ENCODE measurements at places on chromosomes 1 and 21.

- no peak for DNase-seq
Measured at GRCh38 chr1:82947278-82947677, 1051.7 kb downstream of the TTLL7 start.

- DNase-seq: no peak
Measured at GRCh38 chr1:117760069-117760468, 154.2 kb downstream of the TENT5C start.

- no peak for DNase-seq
Measured at GRCh38 chr1:10775763-10776162, 20.7 kb downstream of the CASZ1 start.

DNA sequence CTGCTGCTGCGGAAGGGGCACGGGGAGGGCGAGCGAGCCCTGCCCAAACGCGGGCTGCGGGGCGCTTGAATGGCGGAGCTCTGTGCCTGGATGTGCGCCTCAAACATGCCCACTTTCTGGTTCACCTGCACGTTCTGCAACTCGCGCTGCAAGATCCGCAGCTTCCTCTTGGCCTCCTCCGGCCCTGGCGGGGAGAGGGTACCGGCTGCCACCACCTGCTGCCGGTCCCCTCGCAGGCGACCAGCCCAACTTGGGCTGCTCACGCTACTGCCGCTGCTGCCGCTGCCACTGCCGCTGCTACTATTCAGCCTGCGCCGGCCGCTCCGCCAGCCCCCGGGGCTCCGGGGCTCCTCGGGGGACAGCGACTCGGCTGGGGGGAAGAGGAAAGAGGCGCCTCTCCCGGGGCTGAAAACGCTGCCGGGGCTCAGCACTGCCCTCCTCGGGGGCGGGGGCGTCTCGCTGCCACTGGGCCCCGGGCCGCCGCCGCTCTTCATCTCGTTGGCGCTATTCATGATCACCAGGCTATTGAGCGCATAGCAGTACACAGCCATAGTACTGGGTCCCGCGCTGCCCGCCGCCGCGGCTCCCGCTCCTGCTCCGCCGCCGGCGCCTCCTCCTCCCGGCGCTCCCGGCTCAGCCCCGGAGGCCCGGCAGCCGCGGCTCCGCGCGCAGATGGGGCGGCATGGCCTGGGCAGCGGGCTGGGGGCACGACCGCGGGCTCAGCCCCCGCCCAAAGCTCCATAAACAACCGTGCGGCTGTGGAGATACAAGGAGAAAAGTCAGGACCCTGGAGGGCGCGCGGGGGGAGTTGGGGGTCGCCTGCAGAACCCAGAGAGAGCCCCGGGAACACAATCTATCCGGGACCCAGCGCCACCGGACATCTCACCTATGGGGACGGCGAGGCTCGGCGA lies 1.9 kb downstream of the ITPKB start:
- DNase-seq: no peak

GRCh38 chr21:44657635-44658540 lies at the start of gene KRTAP12-3:
TSS of gene KRTAP12-3 (plus strand) at chr21:44657932. CDS start at chr21:44657980, 48 bp downstream.
- no peak for DNase-seq

GRCh38 chr1:218705911-218706893 lies 361.1 kb downstream of the TGFB2 start:
- no peak for DNase-seq

DNA sequence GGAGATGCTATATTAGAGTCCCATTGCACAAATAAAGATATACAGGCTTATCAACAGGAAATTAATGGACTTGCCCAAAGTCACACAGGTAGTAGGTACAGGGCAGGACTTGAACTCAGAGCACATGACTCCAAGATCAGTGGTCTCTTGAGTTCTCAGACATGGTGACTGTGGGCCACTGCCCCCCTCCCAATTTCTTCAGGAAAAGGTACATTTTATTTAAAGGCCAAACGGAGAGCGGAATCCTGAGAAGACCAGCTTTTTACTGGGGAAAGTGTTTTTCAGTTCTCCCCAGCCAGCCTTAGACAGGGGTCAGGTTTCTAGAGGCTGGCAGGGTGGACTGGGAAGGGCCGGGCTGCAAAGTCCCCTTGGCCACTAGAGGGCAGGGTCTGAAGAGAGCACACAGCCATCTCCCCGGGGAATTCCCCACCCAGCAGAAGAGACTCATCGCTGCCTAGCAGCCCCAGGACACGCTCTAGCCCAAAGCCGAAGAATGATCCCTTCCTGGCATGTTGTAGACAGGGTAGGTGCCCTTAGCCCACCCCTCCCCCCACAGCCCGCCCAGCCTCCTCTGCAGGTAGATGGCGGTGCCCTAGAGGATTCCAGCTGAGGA lies 29.7 kb downstream of the ACP6 start:
- peak; percentile 53 for DNase-seq

- DNase-seq: no peak
Measured at GRCh38 chr1:67647814-67648358, 37.1 kb upstream of the GADD45A start.

DNA sequence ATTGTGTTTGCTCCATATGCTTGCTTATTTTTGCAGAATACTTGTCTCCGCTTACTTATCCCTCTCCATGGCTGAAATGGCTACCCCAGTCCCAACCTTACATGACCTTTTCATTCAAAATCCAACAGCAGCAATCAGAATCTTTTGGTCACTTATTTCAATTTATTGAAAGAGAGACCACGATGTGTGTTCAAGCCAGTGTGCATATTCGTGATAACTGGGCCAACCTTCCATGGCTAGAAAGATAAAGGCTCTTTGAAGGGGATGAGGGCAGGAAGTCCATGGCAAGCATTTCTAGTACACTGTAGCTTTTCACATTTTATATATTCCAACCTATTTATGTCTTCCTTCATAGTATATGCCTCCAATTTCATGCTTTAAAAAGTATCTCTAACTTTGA lies 23.1 kb downstream of the HSD11B1 start:
- no peak for DNase-seq

DNA sequence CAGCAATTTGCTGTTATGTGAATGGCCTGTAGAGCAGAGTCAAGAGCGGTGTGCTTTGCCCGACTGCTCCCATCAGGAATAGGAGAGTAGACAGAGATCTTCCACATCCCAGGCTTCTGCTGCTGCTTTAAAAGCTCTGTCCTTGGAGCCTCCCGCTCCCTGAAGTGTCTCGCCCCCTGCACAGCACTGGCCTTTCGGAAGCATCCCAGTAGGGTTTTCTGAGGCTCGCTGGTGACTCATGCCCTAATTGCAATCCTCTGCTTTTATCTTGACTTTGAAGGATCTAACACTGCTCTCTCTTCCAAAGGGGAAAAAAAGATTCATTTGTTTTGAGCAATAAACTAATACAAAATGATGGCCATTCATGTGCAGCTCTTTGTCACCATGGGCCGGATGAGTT lies 13.3 kb upstream of the CD101 start:
- no peak for DNase-seq

GRCh38 chr1:246724731-246725095 lies 504 bp downstream of the SCCPDH start:
- no peak for DNase-seq

- no peak for DNase-seq
Measured at GRCh38 chr1:167529829-167530474, 11.6 kb upstream of the CD247 start.

DNA sequence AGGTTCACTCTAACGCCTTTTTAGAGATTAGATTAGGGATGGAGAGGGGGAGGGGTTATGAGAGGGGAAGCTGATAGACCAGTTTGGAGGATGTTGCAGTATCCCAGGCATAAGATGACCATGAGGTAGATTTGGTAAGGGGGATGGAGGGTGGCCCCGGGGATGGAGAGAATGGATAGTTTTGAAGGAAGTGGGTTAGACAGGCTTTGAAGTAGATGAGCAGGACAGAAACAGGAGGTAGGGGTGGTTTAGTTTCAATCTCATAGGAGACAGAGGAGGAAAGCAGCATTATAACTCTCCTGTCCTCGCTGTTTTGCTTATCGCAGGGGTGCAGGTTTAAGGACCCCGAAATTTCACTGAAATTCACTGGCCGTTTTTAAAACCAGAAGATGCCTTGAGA lies 11.8 kb downstream of the UBIAD1 start:
- DNase-seq: no peak

GRCh38 chr1:29601021-29601420 lies 364.7 kb downstream of the PTPRU start:
- DNase-seq: no peak

GRCh38 chr1:47683401-47683800 lies 245.6 kb downstream of the FOXD2 start:
- DNase-seq: no peak

GRCh38 chr1:29408831-29409605 lies 172.7 kb downstream of the PTPRU start:
- no peak for DNase-seq

DNA sequence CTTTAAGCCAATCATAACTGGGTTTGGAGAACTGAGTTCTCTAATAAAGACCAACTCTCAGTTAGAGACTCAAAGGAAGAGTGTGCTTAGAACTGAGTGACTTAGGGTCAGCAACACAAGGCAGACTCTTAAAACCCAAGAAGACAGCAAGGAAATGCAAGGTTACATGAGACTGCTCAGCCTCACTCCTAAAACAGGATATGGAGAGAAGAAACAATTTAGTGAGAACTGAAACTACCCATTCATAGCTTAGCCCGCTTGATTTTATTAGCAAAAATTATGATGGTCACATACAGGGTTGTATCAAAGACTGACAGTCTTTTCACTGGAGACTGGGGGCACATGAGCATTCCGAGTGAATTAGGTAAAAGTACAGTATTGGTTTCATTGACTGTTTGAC lies 78.9 kb upstream of the DMRTA2 start:
- DNase-seq: no peak

- no peak for DNase-seq
Measured at GRCh38 chr1:23696335-23696989, 4.9 kb downstream of the RPL11 start.

All from stimulated activated CD8-positive, alpha-beta memory T cell treated with anti-CD3 and anti-CD28 coated beads, Interleukin-4, amount 100 ng/mL, for 4 hours (primary cell).